Uterus (tissue), 4 donors: ENCODE measurements at places on chromosomes 4 and X. TPM values are rescaled to one million over a fixed set of nuclear protein-coding genes. Genes with fewer than 3 reads are reported as not detected.

Gene ADH4
- total RNA-seq: 3.2 TPM

Gene COX7B2
- total RNA-seq: not detected

Gene ZCCHC18
- 7.2 TPM for total RNA-seq

Gene CSN1S1
- total RNA-seq: not detected

Gene SH3D19
- 35.2 TPM for total RNA-seq

Gene USP17L5
- not detected for total RNA-seq

Gene NOCT
- total RNA-seq: not detected

Gene ZNF157
- 0.55 TPM for total RNA-seq

Gene CT47B1
- not detected for total RNA-seq

Gene TRIM2
- total RNA-seq: 121 TPM

Gene FAM114A1
- 273 TPM for total RNA-seq

DNA sequence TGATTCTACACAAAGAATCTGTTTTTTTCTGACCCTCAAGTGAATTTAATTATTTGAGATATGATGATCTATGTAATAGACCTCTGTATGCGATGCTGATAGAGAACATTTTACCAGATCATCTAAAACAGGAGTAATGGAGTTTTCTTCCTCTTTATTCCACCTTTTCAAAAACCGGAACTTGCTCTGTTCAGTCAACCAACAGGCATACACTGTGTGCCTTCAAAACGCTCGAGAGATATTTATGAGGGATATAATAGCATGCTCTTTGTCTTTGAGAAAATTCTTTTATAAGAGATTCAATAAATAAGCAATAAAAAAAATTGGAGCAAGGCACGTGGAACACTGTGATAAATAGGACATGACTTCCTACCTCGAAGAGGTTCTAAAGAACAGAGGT is 2.0 kb downstream of the NYX start:
- H3K36me3 ChIP-seq: no peaks in the 10 kb centered on the region
- H3K4me1 ChIP-seq: no peaks in the 10 kb centered on the region
- DNase-seq: no peak
- H3K27ac ChIP-seq: no peak overlapping the region

- H3K27me3 ChIP-seq: no peaks in the 10 kb centered on the region
- H3K27ac ChIP-seq: no peak overlapping the region
- H3K4me3 ChIP-seq: no peak overlapping the region
- H3K4me1 ChIP-seq: no peaks in the 10 kb centered on the region
- no peak for DNase-seq
Measured at GRCh38 chrX:11558972-11559371, 106.7 kb downstream of the ARHGAP6 start.

DNA sequence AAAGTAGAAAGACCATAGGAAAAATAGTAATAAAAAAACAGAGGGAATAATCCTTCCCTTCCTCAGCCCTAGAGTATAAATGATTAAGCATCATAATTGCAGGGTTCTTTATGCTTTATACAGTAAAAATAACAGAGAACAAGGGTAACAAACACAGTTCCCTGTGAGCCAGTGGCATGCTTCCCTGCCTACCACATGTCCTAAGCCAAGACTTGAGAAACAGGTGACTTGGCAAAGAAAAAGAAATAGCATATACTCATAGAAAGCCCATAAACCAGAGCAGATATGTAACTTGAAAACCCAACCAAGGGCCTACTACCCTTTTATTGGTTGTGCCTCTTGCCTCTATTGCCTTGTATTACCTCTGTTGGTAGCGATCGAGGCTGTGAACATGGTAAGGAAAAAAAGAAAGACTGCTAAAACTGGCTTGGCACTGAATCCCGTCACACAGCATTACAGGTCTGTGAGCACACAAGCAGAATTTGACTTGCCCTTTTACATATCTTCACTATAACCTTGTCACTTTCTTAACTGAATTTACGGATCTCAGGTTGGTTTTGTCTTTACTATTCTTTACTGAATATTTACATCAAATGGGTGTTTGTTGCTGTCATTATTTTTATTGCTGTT is 30.9 kb upstream of the MYOZ2 start:
- DNase-seq: no peak
- no peak overlapping the region for H3K4me3 ChIP-seq
- no peaks in the 10 kb centered on the region for H3K4me1 ChIP-seq
- no peaks in the 10 kb centered on the region for H3K27me3 ChIP-seq
- peak overlapping the region; percentile 73 for H3K27ac ChIP-seq
- no peaks in the 10 kb centered on the region for H3K36me3 ChIP-seq

- H3K4me1 ChIP-seq: no peaks in the 10 kb centered on the region
- H3K4me3 ChIP-seq: no peak overlapping the region
- no peaks in the 10 kb centered on the region for H3K27me3 ChIP-seq
- H3K27ac ChIP-seq: no peak overlapping the region
- H3K36me3 ChIP-seq: no peaks in the 10 kb centered on the region
- DNase-seq: no peak
Measured at GRCh38 chrX:18288716-18289115, 65.8 kb downstream of the SCML2 start.
